Hypothalamus (tissue), 51 donors: ENCODE measurements at places on chromosomes 5 and 9.

DNA sequence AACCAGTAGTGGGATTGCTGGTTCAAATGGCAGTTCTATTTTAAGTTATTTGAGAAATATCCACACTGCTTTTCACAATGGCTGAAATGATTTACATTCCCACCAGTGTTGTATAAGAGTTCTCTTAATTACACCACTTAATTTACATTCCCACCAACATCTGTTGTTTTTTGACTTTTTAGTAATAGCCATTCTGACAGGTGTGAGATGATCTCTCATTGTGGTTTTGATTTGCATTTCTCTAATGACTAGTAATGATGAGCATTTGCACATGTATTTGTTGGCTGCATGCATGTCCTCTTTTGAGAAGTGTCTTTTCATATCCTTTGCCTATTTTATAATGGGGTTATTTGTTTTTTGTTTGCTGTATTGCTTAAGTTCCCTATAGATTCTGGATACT lies 688.3 kb downstream of the PRR16 start:
- DNase-seq, result no peak

DNA sequence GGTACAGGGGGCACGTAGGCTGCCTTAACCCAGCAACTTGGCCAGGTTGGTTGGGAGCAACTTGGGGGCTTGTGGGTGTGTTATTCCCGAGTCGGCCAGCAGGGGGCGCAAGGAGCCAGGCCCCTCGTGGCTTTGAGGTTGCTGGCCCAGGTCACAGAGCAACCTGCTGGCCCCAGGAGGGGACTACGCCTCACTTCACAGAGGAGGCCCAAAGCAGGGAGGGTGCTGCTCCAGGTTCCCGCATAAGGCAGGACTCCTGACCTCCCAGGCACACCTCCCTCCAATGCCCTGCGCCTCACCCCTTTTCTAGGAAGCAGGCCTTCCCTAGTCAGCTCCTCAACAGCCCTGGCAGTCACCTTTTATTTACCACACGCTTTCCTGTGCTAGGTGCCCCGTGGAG lies 18.1 kb downstream of the KYAT1 start:
- peak; percentile 27 for DNase-seq

DNA sequence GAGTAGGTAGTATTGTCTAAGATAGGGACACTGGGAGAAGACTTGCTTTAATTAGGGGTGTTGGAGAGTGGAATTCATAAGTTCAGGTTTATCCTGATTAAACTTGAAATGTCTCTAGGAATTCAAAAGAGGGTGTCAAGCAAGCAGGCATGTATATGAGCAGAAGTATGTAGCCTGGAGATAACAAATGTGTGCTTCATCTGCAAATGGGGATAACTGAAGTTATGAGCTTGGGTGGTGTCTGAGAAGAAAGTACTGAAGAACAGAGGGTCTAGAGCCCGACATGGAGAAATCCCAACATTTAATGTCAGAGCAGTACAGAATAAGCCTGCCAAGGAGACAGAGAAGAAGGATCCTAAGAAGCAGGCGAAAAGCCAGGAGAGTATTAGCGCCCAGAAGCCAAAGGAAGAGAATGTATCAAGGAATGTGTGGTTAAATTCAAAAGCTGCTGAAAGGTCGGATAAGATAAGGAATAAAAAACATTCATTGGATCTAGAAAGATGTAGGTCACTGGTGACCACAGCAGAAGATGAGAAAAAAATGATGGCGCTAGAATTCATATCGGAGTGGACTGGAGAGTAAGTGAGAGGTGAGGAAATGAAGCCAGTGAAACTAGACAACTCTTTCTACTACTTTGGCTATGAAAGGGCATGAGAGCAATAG lies 401.5 kb upstream of the PIK3R1 start:
- DNase-seq, result no peak

- DNase-seq, result no peak
These were observed 46.8 kb downstream of the FREM1 start for GRCh38 chr9:14863402-14863801.

- DNase-seq, result no peak
These were observed 61.4 kb upstream of the RANBP6 start for GRCh38 chr9:6076851-6077250.

DNA sequence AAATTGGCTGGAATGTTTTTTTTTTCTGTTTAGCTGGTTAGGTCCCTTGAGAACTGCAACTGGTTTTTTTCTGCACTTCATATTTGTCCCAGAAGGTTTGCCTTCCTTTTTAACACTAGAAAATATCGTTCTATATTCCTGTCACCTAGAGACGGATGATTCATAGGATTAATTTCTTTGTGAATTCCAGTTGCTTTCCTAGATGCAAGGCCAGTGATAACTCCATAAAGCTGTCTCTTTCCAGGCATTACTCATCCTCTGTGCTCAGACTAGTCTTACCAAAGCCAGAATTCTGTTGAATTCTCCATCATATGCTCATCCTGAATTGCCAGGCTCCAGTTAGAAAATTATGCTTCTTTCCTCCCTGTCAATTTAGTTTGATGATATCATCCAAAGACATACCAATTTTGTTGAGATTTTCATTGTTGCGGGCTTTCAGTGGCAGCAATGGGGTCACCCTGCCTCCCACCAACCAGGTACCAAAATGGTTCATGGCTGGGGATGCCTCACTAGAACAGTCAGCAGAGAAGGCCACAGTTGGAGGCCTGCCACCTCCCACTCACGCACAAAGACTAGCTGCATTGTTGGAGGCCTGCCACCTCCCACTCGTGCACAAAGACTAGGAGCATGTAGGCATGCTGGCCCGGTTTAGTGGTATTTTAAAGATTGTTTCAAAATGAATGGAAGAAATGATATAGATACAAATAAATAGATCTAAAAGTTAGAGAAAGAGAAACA lies 8.5 kb downstream of the BAAT start:
- no peak for DNase-seq

GRCh38 chr5:173011566-173011965 lies 28.0 kb downstream of the ATP6V0E1 start:
- DNase-seq, result no peak

GRCh38 chr5:90479611-90480385 lies 5.1 kb downstream of the POLR3G start:
- no peak for DNase-seq

DNA sequence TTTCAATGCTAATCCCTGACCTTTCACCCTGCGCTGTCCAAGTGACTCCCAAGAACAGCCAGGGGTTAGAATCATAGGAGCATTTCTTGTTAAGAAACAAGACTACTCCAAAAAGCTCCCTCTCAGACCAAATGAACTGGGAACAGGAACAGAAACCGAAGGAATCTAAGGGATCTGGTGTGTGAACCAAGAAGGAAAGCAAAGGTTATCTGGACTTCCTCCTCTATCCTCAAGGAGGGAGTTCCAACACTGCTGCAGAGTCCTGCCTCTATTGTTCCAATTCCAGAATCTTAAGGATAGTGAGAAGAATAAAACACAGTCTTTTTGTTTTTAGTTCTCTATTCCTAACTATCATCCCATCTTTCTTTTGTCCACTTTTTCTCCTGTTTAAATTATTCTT lies 87.2 kb downstream of the EPB41L4A start:
- DNase-seq, result no peak

DNA sequence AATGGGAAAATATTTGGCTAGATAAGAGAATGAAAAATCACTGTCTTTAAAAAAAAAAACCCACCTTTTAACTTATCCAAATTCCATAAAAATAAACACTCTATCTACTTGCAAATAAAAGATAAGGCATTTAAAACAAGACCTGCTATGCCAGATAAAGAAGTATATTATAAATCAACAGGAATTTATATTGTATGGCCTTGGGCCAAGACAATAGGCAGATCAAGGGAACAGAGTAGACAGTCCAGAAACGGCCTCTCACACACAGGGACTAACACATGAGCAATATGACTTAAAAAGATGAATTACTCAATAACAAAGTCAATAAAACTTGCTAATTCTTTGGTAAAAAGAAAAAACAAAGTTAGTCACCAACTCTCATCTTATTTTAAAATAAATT lies 34.7 kb upstream of the ICE1 start:
- DNase-seq, result no peak

- DNase-seq, result no peak
These were observed 12.2 kb downstream of the KLF9 start for GRCh38 chr9:70402213-70402612.

DNA sequence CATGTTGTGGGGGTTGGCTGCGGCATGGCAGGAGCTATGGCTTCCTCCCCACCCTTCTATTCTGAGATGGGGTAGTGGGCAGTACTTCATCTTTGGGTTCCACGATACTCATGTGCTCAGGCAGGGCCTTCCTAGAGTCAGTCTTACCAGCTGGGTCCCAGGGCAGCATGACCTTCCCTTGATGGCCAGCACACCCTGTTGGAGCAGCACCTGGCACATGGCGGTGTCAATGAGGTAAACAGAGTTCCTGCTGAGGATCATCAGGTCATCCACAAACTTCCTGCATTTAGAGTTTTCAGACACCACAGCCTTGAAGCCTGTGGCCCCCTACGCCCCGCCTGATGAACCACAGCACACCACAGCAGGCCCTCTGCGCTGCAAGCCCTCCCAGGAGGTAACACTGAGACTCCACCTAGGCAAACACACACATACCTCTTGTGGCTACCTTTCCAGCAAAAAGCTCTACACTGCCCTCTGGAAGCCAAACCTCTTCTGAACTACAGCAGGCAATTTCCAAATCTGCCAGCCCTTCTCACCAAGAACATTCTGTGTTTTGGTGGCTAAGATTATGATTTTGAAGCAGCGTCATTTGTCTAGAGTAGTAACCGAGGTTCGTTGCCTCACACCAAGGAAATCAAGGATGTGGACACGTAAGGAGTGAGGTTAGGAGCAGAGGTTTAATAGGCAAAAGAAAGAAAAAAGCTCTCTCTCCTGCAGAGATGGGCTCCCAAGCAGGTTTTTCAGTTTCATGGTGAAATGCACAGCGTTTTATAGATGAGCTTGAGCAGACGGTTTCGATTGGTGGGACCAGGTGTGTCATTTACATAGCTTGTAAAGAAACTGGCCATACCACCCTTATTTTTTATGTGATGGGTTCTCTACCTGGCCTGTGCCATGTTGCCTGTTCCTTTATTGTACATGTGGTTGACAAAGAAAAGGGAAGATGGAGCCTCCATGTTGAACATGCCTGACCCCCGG lies 20.3 kb upstream of the TMEM174 start:
- no peak for DNase-seq

- no peak for DNase-seq
These were observed 226.4 kb downstream of the GNA14 start for GRCh38 chr9:77421506-77422265.

- DNase-seq, result no peak
These were observed 375.6 kb upstream of the NUDT12 start for GRCh38 chr5:103938146-103938695.

GRCh38 chr9:92954049-92954861 lies 6.9 kb downstream of the FGD3 start:
- no peak for DNase-seq
